ENCODE measurements at places on chromosomes 3 and 15.

DNA sequence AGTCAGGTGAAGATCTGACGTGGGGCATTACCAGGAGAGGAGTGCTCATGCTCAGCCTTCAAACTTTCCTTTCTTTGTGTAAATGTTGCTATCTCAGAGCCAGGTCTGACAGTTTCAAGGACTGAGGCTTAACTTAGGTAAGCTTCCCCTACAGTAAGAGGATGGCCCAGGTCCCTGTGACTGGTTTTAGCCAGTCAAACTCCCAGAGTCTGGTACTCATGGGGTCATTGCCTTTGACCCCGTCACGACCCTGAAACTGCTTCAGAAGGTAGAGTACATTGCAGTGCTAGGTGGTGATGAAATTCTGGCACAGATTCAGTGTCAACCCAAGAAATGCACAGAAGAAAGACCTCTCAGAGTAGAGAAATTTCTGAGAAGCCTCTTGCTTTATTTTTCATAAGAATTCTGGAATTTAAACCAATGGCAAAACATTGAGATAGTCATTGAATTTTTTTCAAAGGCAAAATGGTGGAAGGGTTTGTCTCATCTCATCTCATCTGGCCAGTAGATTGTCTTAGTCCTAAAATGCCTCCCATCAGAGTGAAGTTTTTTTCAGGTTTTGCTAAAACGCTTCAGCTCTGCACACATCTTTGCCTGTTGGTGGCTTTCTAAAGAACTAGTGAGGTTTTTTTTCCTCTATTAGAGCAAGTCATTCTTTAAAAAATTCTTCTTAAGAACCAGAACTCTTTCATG is 23.1 kb downstream of the ZBTB38 start:
- no peak for DNase-seq

- DNase-seq, result no peak
Measured at GRCh38 chr3:130255442-130255841, 90.0 kb upstream of the COL6A5 start.

GRCh38 chr3:113829576-113830354 is 8.8 kb upstream of the GRAMD1C start:
- DNase-seq, result no peak

GRCh38 chr3:14200276-14200675 is 21.7 kb downstream of the LSM3 start:
- no peak for DNase-seq

GRCh38 chr15:81809543-81809942 is 236.3 kb downstream of the MEX3B start:
- DNase-seq, result no peak

GRCh38 chr3:1609416-1609815 is 489.2 kb upstream of the CNTN4 start:
- DNase-seq, result no peak

- no peak for DNase-seq
Measured at GRCh38 chr15:97941572-97941971, 18.9 kb upstream of the ARRDC4 start.

DNA sequence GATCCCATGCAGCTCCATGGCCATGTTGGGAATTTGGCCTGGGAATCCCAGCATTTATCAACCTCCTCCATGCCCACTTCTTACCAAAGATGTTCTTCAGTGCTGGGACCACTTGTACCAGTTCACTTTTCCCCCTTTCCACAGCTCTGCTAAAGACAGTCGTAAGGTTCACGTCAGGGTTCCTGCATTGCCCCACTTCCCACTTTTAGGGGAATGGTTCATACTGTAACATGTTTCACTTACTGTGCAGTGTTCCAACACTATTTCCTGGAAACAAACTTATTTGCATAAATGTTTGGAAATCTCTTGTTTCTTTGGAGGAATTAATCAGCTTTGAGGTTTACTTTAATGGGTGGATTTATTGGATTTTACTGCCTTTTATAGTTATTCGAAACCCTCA is 17.0 kb downstream of the APH1B start:
- no peak for DNase-seq

DNA sequence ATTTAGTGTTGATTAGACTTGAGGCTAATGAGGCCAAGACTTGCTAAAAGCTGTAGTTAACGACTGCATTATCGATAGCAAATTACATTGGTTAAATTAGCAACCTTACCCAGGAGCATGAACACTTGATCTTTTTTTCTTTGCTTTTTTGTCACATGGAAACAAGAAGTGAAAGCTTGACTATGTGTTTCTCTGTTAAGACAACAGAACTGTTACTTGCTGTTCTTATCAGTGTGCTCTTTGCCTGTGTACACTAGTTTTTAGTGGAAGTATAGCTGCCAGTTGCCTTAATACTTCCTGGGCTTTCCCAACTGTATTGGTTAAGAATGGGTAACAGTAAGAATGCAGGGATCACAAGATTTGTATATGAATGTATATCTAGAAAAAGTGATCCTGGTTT is 625.5 kb downstream of the NAALADL2 start:
- no peak for DNase-seq

- no peak for DNase-seq
Measured at GRCh38 chr15:68672781-68673205, 94.0 kb downstream of the CORO2B start.

DNA sequence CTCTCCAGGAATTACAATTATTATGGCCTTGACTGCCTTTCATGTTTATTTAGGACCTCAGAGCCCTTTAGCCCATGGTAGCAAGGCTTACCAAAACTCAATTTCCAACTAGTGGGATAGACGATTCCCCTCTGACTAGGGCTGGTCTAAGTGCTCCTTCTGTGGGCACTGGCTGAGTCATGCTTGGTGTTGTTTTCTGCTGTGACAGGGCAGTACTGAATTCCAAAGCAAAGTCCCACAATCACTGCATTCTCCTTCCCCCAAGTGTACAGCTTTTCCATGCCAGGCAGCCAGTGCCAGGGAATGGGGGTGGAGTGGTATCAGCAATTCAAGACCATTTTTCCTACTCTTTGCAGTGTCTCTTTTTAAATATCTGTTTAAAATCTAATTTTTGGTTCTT is 509.0 kb upstream of the NECTIN3 start:
- DNase-seq, result no peak

DNA sequence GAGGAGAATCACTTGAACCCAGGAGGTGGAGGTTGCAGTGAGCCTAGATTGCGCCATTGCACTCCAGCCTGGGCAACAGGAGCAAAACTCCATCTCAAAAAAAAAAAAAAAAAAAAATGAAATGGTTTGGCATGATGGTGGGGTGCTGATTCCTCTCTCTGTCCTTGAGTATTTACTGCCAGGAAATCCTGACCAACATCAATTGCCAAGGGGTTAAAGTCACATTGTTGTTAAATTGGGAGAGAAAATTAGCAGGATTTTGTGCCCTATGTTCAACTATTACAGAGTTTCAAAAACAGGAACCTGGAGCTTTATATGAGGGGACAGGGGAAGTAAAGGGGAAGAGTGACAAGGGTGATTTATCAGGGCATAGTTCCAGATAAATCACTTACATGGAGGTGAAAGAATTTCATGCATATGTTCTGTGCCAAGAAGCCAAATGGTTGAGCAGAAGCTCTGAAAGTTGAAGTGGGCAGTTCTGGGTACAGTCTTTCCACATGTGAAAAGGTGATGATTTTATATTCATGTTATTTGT is 70.5 kb upstream of the TSEN2 start:
- DNase-seq, result no peak

GRCh38 chr3:188396251-188396650 is 242.3 kb downstream of the LPP start:
- no peak for DNase-seq

GRCh38 chr3:197419696-197420095 is 121.3 kb upstream of the DLG1 start:
- DNase-seq, result no peak

GRCh38 chr3:16286161-16286560 is 21.1 kb downstream of the OXNAD1 start:
- DNase-seq, result no peak

GRCh38 chr3:178562947-178563232 is 26.7 kb downstream of the KCNMB2 start:
- no peak for DNase-seq

DNA sequence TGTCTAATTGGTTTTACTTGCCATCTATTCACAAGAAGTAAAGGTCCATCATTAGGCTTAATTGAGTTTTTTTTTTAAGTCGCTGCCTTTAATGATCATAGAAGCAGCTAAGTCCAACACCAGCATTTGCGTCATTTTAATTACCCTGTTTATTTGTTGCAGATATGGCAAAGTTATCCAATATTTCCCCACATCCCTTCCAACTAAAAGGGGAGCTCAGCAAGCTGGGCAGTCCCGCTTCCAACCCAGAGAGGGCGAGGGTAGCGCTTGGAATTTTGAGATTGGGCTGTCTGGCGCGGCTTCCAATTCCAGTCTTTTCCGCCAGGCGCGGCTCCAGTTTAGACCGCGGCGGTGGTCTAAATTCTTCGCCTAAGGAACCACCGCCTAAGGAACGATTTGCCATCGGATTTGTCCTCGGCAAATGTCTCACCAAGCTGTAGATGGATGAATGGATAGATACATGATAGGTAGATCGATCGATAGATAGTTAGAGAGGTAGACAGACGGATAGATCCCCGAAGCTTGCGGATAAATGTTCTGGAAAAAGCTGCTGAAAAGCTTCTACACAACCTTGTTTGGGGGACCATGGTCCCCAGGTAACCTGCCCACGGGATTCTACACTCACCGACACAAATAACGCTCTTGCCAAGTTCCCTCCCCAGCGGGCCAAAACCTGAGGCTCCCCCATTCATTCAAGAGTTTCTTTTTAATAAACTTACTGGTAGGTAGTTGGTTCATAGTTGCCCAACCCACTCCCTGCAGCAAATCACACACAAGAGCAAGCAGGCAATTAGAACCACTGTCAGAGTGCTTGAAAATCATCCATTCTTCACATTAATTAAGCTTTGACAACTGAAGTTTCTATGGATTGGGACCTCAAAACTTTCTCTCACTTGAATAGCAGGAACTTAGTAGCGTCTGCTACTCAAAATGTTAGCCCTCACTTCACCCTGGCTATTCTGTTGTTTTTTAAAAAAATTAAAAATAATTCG is 49.1 kb downstream of the ZIC4 start:
- no peak for DNase-seq

- no peak for DNase-seq
Measured at GRCh38 chr15:62873203-62873602, 169.3 kb upstream of the TPM1 start.

DNA sequence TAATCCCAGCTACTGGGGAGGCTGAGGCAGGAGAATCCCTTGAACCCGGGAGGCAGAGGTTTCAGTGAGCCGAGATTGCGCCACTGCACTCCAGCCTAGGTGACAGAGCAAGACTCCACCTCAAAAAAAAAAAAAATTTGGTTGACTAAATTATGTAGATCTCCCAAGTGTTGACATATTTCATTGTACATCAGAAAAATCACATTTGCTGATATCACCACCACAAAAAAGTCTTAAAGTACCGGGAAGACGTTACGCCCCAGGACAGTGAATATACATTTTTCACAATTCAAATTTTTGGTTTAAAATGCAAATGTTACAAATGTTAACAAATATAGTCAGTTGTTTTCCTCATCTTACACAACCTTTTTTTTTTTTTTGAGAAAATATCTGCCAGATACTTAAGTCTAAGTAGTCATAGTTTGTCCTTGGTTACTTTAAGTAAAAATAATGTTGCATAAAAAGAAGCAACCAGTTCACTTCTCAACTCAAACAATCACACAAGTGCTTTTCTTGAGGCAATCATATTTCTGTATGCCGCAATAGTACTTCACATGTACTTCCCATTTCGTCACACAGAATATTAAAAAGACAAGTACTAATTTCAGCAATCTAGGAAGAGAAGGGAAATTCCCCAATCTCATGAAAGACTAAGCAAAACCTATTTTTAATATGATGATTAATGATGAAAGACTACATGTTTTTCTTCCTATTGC is 41.0 kb upstream of the TCF12 start:
- DNase-seq, result no peak

- DNase-seq, result no peak
Measured at GRCh38 chr3:161657786-161658185, 161.2 kb downstream of the OTOL1 start.

DNA sequence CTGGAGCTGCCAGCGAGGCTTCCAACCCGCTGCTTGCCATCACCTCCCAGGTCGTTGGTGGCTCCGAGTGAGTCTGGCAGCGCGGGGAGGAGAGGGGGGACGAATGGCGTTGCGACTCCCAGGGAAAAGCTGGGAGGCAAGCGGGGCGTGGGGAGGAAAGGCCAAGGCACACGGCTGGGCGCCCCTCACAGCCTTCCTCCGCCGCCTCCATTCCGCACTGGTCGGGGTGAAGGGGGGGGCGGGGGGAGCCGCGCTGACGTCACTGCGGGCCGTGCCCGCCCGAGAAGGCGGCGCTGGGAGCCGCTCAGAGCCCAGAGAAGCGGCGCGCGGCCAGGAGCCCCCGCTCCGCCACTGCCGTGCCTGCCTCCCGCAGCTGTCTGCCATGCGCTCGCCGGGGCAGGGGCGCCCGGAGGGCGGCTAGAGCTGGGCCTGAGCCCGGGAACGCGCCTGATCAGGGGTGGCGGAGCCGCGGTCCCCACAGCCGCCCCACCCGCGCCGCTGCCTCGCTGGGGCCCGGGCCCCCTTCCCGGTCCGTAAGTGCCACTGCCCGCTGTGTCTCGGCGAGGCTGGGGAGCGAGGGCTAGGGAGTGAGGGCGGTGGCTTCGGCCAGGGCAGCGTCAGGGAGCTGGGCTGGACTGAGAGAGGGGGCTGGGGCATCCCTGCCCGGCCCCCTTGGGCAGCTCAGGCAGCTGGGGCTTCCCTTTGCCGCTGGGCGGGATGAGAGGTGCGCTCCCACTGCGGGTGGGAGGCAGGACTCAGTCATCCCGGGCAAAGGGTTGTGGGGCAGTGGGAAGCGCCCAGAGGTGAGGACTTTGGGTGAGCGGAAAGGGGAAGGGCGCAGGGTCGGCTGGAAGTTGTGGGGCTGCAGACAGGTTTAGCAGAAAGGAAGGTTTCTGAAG is 27.8 kb upstream of the POLG start:
- DNase-seq, result no peak

DNA sequence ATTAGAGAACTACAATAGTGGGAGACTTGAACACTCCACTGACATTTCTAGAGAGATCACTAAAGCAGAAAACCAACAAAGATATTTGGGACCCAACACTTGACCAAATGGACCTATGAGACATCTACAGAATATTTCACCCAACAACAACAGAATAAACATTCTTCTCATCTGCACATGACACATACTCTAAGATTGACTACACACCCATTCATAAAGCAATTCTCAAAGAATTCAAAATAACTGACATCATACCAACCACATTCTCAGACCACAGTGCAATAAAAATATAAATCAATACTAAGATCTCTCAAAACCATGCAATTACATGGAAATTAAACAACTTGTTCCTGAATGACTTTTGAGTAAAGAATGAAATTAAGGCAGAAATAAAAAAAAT is 473.7 kb downstream of the LPP start:
- no peak for DNase-seq

DNA sequence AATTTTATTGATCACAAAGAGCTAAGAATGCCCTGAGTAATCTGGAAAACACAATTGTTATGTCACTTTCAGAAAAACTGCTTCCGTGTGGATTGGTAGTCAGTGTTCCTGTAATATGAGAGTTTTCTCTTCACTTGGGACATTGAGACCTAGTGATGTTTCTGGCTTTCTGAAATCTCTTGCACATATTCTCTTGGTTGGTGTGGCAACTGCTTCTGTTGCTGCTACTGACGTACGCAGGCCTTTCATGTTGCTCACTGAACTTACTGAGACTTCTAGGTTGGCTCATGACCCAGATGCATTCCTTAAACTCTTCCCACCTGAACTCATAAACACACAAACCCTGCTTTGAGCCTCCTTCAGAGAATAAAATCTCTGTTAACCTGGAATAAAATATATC is 175.0 kb upstream of the PFN2 start:
- DNase-seq, result no peak

- DNase-seq, result peak; percentile 84
Measured at GRCh38 chr3:48465531-48466378, 19.2 kb downstream of the ATRIP start.

Data from right kidney (tissue), 9 donors.